GM23248 (cell line): ENCODE measurements at places on chromosomes 7 and 10. TPM values are rescaled to one million over a fixed set of nuclear protein-coding genes. Genes with fewer than 3 reads are reported as not detected.

DNA sequence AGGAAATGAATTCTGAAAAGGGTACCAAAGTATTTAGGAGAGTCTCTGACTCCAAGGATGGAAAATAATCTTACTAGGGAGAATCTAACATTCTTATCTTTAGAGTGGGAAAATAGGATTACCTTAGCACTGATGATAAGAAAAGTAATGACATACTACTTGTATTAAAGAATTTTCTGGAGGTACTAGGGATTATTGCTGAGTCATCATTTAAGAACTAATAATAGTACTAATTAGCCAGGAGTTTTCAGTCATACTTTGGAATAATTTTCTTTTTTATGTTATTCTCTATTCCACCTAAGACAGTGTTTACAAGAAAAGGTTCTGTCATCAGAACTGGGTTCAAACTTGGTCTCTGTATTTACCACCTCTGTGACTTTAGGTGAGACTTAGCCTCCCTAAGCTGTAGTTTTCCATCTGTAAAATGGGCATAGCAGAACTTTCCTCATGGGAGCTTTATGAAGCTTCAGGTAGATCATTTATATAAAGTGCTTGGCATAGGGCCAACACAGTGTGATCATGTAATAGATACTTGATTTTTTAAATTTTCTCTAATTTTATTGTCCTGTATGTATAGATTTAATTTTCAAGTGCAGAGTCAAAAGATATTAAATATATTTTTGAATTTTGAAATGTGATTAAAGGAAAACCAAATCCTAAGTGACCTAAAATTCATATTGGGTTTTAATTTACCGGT, 20.4 kb downstream of the ITGB8 start:
- H3K4me3 ChIP-seq: peak overlapping the region; percentile 38; the same call in 1 of the 2 replicates
- H3K27ac ChIP-seq: no peak overlapping the region
- DNase-seq: no peak
- H3K4me1 ChIP-seq: peaks cover 28% of the 10 kb centered on the region

DNA sequence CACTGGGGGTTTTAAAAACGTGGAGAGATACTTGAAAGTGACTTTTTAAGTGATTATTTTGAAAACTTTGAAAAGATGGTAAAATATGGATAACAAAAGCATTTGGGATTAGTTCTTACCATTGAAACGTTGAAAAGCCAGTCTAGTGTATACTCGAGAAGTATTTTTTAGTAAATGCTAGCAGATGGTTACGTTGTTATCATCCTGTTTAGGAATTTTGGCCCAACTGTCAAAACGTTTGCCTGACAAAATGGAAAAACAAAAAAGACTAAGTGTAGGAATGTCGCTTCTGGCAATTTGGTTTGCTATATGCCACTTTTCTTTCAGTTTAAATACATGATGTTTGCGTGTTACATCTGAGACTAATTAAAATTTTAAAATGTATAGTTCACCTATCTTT, 1.2 kb downstream of the RBM33 start:
- no peaks in the 10 kb centered on the region for H3K27me3 ChIP-seq
- H3K4me3 ChIP-seq: peak overlapping the region; percentile 92
- H3K36me3 ChIP-seq: peaks cover 17% of the 10 kb centered on the region; the same call in 1 of the 2 replicates
- peaks cover 15% of the 10 kb centered on the region for H3K4me1 ChIP-seq

- no peaks in the 10 kb centered on the region for H3K27me3 ChIP-seq
- H3K4me3 ChIP-seq: no peak overlapping the region
Observed at GRCh38 chr7:2967705-2968104, 76.0 kb downstream of the CARD11 start.

GRCh38 chr10:132784866-132785722, 853 bp downstream of the NKX6-2 start:
- DNase-seq: no peak
- H3K27me3 ChIP-seq: peaks cover 36% of the 10 kb centered on the region
- no peak overlapping the region for H3K4me3 ChIP-seq

GRCh38 chr10:85635650-85636049, 730.9 kb downstream of the GRID1 start:
- no peak for DNase-seq
- H3K4me1 ChIP-seq: no peaks in the 10 kb centered on the region
- no peaks in the 10 kb centered on the region; the same call in 1 of the 2 replicates for H3K27me3 ChIP-seq
- no peaks in the 10 kb centered on the region for H3K36me3 ChIP-seq
- H3K27ac ChIP-seq: no peak overlapping the region

- H3K4me1 ChIP-seq: peaks cover 12% of the 10 kb centered on the region
- no peak overlapping the region for H3K4me3 ChIP-seq
- H3K27me3 ChIP-seq: no peaks in the 10 kb centered on the region
- DNase-seq: no peak
- H3K36me3 ChIP-seq: no peaks in the 10 kb centered on the region
- H3K27ac ChIP-seq: peak overlapping the region; percentile 72
Observed at GRCh38 chr10:119090026-119090795, 9.6 kb upstream of the EIF3A start.

DNA sequence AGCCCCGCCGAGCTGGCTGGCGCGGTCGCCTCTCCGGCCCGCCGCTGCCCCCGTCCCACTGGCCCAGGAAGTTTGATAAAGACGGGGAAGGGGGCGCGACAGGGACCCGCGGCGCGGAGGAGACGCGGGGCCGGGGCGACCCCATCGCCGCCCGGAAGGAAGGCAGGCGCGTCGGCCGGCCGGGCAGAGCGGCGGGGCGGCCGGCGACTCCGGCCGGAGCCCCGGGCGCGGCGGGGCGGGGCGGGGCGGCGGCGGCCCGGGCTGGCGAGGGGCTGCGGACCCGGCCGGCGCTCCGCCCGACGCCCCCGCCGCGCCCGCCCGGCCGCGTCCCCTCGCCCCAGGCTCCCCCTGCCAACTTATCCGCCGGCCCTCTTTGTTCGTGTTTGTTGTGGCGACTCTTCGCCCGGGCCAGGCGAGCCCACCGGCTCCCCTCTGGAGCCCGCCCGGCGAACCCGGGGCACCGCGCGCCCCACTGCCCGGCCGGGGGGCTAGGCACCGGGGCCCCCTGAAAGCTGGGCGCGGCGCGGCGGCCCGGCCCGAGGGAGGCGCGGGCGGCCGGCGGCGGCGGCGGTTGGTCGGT, 571 bp downstream of the KDM7A start:
- peak overlapping the region; percentile 95 for H3K27ac ChIP-seq
- no peaks in the 10 kb centered on the region; the same call in 1 of the 2 replicates for H3K27me3 ChIP-seq
- peak; percentile 66 for DNase-seq

GRCh38 chr10:78330884-78331283, 297.2 kb downstream of the RPS24 start:
- H3K36me3 ChIP-seq: no peaks in the 10 kb centered on the region
- no peak overlapping the region for H3K4me3 ChIP-seq
- peak overlapping the region; percentile 75; the same call in 1 of the 2 replicates for H3K27ac ChIP-seq

Gene GPR26
- total RNA-seq: not detected in 2 replicates

GRCh38 chr7:13077466-13077865, 390.0 kb downstream of the ARL4A start:
- H3K4me1 ChIP-seq: peaks cover 19% of the 10 kb centered on the region
- H3K4me3 ChIP-seq: peak overlapping the region; percentile 27
- DNase-seq: peak; percentile 51
- H3K36me3 ChIP-seq: no peaks in the 10 kb centered on the region
- no peak overlapping the region for H3K27ac ChIP-seq

Gene DTX2
- total RNA-seq: 3.8 and 4.3 TPM in 2 replicates

- DNase-seq: no peak
- H3K36me3 ChIP-seq: no peaks in the 10 kb centered on the region
- H3K27ac ChIP-seq: no peak overlapping the region
- H3K4me1 ChIP-seq: no peaks in the 10 kb centered on the region
- H3K4me3 ChIP-seq: no peak overlapping the region
- H3K27me3 ChIP-seq: peaks cover 8% of the 10 kb centered on the region; the same call in 1 of the 2 replicates
Observed at GRCh38 chr7:132625651-132626050, 49.4 kb upstream of the PLXNA4 start.

Gene OR6B1
- total RNA-seq: not detected in 2 replicates
